CD14-positive monocyte (primary cell): ENCODE measurements at places on chromosomes 3 and 15. TPM values are rescaled to one million over a fixed set of nuclear protein-coding genes. Genes with fewer than 3 reads are reported as not detected.

GALNT15 gene
- not detected for polyA plus RNA-seq

DNA sequence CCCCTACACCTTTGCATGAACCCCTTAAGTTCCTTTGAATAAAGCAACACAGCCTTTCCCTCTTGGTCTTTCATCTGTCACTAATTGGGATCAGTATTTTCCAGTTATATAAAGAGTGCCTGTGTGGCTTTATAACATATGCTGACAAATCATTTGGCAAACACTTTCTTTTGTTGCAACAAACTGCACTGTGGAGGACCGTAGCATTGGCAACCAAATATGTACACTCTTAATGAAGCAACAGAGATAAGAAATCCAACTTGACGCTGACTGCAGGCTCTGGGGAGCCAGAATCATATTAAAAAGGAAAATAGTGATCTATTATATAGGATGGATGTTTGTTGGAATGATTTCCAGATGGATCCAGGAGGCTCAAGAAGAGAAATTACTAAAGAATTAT lies 120.1 kb upstream of the PRICKLE2 start:
- DNase-seq, result no peak

DNA sequence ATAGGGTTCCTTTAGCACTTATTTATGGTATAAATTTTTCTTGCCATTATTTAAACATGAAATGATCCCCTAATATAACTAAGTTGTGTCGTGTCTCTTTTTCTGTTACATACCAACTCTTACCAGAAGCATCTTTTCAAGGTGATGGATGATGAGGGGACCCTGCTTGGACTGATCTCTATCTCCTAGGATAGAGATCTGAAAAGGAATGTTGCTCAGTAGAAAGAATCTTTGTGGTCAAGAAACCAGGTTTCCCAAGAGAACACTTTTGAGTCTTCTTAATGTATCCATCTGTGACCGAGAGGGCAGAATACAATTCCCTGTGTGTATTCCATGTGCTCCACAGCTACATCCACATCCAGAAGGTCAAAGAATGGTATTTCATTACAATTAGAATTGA lies 409.7 kb downstream of the MAGI1 start:
- no peak for DNase-seq

CHL1 gene
- polyA plus RNA-seq, result not detected

CCR8 gene
- polyA plus RNA-seq, result not detected

KBTBD13 gene
- polyA plus RNA-seq, result not detected

- no peak for DNase-seq
These were observed 125.6 kb downstream of the PLCH1 start for GRCh38 chr3:155619118-155619915.

EFCAB12 gene
- 0.17 and 0.35 TPM in 2 replicates for polyA plus RNA-seq

- DNase-seq, result no peak
These were observed 17.8 kb downstream of the QRICH1 start for GRCh38 chr3:49076116-49076515.

PLSCR2 gene
- polyA plus RNA-seq, result not detected

KCNAB1 gene
- polyA plus RNA-seq, result 0.14 TPM

RBM5 gene
- polyA plus RNA-seq, result 18.5 TPM

- DNase-seq, result no peak
These were observed 5.0 kb upstream of the CCR9 start for GRCh38 chr3:45881078-45882022.

DNA sequence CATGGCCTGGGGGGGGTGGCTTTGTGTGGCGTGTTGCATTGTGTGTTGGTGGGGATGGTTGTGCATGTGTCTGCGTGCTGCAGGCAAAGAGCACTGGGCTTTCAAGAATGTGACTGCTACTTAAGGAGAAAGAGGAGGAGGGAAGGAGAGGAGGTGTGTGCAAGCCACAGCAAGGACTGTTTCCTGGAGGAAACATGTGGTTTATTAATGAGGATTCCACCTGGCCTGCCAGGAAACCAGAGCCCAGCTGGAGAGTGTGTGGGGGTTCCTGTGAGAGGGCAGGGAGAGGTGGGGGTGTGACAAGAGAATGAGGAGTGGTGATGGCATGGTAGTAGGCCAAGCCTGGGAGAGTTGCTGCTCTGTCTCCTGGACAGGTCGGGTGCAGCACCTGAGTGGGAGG lies 258.1 kb upstream of the ROPN1 start:
- no peak for DNase-seq

EPHB3 gene
- polyA plus RNA-seq, result 1.2 TPM
